ENCODE measurements at places on chromosomes 4 and X.

GRCh38 chr4:82747686-82748575 is 50.7 kb downstream of the SCD5 start:
- ATAC-seq = no peak

DNA sequence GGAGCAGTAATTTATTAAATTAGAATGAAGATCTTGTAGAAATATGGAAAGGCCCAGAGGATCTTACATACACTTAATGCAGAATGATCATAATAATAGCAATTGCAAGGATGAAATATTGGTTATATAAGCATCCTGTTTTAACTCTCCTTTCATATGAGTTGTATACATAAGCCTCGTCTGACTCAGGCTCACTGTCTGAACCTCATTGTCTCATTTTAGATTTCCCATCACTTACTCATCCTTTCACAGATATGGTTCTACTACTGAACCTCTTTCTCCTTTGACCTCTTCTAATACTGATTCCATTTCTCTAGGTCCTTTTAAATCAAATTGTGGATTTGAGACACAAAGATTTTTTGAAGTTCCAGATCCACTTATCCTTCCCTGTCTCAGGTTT is 277.3 kb upstream of the TRPC5 start:
- no peak for ATAC-seq

GRCh38 chr4:17058916-17059741 is 160.7 kb upstream of the LDB2 start:
- ATAC-seq = no peak

- ATAC-seq = no peak
These were observed 496.9 kb downstream of the RAB28 start for GRCh38 chr4:12987284-12987683.

DNA sequence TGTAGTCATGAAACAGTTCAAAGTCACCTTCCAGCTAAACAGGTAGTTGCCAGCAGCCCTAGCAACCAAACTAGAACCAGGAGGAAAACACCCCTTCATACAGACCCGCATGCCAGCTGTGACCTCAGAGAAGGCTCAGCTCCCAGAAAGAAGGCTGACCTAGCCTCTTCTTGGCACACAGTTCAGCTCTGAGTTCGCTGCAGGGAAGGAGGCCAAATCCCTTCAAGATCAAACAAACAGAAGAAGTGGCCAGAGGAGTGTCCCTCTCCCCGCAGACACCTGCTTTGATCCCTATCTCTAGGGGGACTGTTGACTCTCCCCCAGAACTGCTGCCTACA is 56.0 kb downstream of the HADH start:
- no peak for ATAC-seq

- ATAC-seq = no peak
These were observed 39.2 kb downstream of the SEL1L3 start for GRCh38 chr4:25823632-25824031.

DNA sequence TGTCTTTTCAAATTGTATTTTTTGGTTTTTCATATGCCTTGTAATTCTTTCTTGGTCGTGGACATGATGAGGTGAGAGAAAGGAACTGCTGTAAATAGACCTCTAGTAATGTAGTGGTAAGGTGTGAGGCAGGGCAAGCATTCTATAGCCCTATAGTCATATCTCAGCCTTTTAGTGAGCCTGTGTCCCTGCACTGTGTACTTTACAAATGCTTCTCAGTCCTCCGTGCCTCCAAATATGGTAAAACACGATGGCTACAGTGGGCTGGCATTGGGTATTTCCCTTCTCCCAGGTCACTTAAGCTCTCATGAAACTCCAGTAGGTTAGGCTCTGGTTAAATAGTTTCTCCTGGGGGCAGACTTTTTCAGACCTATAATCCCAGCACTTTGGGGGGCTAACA is 57.9 kb upstream of the PLS3 start:
- ATAC-seq = no peak

DNA sequence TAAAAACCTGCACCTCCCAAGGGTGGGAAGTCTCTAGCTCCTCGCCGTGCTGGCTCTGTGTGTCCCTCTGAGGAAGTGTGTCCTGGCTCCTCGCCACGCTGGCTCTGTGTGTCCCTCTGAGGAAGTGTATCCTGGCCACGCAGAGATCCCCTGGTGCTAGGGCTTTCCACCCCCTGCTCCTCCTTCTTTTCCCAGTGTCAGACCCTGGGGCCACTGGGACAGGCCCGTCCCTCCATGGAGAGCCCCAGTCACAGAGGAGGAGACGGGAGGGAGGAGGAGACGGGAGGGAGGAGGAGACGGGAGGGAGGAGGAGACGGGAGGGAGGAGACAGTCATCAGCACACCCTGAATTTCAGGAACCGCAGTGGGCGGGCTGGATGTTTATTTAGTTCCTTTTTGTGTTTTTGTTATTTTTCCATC is 53.8 kb upstream of the HGFAC start:
- ATAC-seq = peak; percentile 61

- peak; percentile 64 for ATAC-seq
These were observed 66.4 kb downstream of the JADE3 start for GRCh38 chrX:46978341-46979291.

GRCh38 chr4:6878451-6879059 is 31.1 kb upstream of the TBC1D14 start:
- no peak for ATAC-seq

DNA sequence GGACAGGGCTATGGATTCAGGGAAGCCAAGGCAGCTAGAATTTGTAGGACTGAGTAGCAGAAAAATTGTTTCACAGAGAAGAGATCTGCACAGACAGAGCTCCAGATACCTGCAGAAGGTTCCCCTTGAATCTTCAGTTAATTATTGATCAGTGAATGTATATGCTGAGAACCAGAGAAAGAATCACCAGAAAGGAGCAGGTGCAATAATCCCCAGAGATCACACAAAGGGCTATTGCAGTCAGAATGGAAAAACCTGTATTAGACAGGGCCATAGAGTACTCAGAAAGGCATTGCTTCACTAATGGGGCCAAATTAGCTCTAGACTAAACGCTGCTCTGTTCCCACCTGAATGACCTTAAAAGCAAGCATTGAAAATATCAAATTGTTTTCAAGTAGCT is 35.5 kb upstream of the SMAD1 start:
- ATAC-seq = no peak

DNA sequence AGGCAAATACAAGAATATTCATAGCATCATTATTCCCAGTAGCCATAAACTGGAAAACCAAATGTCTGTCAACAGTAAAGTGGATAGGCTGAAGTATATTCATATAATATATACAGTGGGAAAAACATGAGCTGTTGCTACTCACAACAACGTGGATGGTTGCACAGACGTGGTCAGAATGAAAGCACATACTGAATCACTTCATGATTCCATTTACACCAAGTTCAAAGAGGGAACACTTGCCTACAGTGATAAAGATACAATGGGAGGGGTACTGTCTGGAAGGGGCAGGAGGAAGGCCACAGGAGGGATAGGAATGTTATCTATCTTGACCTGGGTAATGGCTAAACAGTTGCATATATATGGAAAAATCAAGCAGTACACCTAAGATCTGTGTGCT is 25.3 kb downstream of the APBB2 start:
- ATAC-seq = no peak

DNA sequence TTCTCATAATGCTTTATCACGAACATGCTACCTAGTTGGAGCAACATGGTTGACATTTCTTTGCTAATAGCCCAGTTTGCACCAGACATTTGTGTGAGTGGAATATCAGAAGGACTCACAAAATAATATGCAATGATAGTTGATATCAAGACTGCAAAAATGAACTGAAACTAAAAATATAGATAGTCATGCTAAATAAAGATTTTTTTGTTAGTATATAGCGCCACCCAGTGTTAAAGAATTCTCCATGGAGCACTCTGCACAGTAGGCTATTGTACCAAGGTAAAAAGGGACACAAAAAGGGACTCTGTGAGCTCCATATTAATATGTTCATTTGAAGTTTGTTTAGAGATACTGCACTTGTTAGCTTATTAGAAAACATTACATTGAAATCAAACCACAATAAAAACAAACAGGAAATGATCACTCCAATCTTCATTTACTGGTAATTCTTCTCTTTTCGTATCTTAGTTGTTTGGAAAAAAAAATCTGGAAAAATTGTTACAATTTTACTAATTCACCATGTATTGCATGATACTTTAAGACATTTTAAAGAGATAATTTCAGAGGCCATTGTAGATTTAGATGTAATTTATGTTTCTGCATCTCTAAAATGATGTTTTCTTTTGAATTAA is 1509.6 kb downstream of the ADGRL3 start:
- no peak for ATAC-seq

DNA sequence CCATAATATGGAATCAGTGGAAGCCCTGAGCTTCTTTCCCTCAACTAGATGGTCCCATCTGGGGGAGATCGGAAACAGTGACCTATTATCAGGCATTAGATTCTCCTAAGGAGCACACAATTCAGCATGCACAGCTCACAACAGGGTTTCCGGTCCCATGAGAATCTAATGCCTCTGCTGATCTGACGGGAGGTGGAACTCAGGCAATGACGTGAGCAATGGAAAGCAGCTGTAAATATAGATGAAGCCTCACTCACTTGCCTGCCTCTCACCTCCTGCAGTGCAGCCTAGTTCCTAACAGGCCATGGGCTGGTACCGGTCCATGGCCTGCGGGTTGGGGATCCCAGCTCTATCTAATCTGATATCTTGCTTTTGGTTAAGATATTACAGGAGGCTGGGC is 88.9 kb downstream of the COX7B2 start:
- ATAC-seq = no peak

GRCh38 chrX:153539171-153539978 is 21.9 kb downstream of the ATP2B3 start:
- ATAC-seq = peak; percentile 80

GRCh38 chrX:84709987-84710386 is 207.7 kb upstream of the HDX start:
- no peak for ATAC-seq

- ATAC-seq = no peak
These were observed 100.6 kb upstream of the F9 start for GRCh38 chrX:139429913-139430312.
